Stimulated activated CD8-positive, alpha-beta memory T cell treated with anti-CD3 and anti-CD28 coated beads, Interleukin-2, amount 100 ng/mL, for 1 hour (primary cell): ENCODE measurements at places on chromosomes 11 and 22.

DNA sequence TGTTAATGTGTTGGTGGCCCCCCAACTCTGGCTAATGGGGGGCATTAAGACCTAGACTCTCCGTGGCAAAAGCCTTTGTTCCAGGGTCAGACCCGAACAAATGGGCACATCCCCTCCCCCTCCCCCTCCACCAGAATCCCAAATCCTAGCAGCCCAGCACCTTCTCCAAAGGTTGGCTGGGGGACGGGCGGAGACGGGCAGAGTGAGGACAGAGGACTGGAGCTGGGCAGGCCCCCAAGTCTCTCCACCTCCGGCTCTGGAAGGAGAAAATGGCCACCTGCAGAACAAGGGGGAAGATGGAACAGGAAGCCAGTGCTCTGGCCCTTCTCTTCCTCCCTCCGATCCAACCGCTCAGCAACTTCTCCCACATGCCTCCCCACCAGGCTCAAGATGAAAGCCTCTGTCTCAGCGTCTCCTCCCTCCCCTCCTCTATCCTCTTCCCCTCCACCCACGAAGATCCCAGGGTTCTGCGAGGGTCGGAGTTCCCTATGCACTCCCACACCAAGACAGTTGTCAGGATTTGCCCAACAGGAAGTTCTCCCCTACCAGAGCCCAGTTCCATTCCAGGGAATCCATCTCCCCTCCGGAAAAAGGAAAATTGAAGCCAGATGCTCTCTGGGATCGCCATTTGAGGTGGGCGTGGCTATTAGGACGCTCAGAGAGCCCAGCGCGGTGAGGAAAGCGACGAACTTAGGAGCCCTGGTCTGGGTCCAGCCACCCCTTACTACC lies 20.1 kb downstream of the ADA2 start:
- DNase-seq = no peak

DNA sequence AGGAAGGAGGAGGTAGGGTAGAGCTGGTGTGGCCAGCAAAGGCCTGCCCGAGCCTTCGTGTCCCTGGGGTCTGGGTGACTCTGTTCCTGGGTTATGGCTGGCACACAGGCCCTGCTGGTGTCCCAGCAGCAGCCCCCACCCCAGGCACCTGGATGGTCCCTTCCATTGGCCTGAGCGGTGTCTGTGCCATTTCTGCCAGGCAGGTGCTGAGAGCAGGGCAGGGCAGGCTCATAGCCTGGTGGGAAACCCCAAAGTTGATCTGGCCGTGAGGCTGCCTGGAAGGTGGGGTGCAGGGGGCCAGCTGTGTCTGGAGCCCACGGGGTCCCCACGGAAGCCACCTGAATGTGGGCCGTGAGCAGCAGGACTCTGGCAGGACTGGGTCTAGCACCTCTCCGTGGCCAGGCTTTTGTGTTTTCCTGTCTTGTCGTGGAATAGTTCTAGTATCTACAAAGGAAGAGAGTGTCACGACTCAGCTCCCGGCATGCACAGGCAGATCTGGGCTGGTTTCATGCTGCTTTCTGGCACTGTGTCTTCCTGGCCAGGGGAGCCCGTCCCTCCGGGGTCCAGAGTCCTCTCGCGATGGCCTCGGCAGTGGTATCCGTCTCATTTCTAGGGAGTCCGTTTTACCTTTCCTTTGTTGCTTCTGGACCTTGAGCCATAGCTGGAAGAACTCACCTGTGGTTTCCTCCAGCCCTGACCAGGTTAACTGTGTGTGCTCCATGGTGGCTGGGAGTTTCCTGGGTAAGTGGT lies 83.7 kb downstream of the KCNQ1 start:
- DNase-seq = no peak

DNA sequence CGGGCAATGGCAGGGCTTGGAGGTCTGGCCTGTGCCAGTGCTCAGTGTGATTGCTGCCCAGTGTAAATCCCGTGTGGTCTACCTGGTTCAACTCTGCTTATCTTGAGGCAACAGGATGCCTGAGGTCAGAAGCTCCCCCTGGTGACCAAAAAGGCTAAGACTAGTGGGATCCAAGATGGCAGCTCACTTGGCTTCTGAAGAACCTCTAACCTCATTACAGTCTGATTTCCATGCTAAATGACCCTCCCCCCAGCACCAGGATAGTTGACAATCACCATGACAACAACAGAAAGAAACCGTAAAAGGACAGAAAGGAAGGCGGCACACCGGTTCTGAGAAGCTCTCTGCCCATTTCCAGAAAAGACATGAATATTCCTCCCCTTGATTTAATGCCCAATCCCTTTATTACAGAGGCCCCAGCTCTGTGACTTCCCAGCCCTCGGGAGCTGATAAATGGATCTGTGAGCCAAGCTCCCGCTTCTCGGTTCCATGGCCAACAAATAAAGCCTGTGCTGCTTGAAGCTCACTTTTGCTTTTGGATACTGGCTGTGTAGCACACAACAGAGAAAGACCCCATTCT lies 398.4 kb downstream of the CTTN start:
- DNase-seq = no peak

- DNase-seq = no peak
These were observed 1.2 kb upstream of the DRG1 start for GRCh38 chr22:31398231-31398630.

- no peak for DNase-seq
These were observed 42.0 kb downstream of the MCHR1 start for GRCh38 chr22:40721266-40721665.

GRCh38 chr11:91394073-91394726 lies 830.4 kb upstream of the FAT3 start:
- DNase-seq = no peak
